ENCODE measurements at places on chromosomes 6 and 20.

GRCh38 chr6:165551828-165552227 is 111.2 kb downstream of the PDE10A start:
- no peak for DNase-seq

DNA sequence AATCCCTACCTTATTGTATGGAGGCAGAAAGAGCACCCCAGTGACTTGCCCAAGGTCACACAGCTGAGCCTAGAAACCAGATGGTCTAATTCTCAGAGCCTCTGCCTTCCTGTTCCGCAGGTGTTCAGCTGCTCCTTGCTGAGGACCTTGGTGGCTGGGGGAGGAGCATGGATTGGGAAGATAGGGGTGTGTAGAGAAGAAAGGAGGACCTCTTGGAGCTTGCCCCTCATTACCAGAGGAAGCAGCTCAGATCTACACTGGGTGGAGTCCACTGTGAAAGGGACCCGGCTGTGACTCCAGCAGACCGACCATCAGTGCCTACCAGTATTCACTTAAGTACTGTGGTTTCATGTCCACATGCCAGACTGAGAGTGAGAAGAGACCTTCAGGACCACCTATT is 15.2 kb downstream of the FOXP4 start:
- DNase-seq: no peak

- DNase-seq: no peak
Observed at GRCh38 chr20:57747861-57748481, 38.2 kb upstream of the PMEPA1 start.

- DNase-seq: no peak
Observed at GRCh38 chr6:158648682-158649131, 1.1 kb upstream of the SYTL3 start.

DNA sequence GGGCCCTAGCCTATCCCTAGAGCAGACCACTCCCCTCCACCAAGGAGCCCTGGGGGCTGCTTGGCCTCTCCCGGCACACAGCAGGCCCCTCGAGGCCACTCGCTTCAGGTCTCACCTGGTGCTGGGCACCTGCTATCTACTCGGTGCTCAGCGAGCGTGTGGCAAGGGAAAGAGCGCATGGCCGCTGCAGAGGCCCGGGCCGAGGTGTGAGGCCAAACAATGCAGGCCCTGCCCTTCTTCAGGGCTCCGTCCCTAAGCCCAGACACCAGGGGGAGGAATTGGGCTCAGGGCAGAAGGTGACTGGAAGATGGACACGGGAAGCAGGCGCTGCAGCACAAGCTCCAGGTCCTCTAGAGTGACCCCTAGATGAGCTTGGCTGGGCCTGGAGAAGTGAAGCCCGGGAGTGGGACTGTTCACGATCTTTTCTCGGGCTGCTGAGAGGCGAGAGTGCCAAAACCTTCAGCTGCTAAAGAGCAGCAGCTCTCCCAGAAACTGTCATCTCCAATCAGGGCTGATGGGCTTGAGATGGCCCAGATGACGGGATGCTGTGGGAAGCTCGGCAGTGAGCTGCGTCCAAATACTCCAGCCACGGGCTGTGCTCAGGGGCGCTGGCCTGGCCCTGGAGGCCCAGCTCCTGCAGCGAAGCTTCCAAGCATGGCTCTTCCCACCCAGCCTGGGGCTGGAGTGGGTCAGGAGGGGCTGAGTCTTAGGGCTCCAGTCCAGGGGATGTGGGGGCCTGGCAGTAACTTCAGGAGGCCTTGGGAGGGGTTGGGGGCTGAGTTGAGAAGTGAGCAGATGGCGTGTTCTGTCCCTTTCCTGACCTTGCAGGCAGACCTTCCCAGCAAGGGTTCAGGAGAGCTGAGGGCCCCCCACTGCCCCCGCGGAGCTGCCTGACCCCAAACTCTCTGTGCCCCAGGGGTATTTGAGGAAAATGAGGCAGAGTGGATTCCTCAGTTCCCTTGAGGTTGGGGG is 43.7 kb downstream of the APCDD1L start:
- no peak for DNase-seq

GRCh38 chr20:31685853-31686643 is 36.6 kb downstream of the BCL2L1 start:
- DNase-seq: no peak

DNA sequence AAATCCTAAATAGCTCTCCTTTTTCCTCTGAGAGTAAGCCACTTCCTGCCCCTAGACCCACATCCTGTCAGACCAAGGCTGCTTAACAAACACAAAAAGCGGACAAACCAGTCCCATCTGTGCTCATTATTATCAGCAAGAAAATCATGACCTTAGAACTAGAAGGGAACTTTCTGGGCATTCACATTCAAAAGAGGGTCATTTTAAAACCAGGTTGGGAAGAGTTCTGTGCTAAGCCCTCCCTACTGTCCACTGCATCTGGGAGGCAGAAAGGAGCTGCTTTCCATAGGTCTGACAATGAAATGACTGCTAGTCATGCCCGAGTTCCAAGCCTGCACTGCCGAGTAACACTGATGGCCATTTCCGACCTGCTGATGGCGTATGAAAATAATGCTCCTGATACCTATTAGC is 15.4 kb downstream of the EZR start:
- no peak for DNase-seq

GRCh38 chr6:30348957-30349356 is 4.0 kb downstream of the RPP21 start:
- DNase-seq: no peak

DNA sequence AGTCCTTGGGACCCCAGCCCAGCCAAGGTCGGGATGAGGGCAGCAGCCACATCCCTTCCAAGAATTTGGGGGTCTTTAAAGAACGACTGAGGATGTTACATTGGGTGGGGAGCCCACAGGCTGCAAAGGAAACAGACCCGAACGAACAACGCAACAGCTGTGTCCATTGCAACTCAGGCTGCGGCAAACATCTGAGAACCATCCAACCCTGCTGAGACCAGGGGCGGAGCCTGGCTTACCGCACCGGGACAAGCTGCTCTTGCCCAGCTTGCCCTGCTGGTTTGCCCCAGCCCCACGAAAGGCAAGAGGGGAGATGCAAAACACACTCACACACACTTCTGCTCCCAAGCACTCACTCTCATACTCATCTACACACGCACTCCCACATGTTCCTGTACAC is 21.5 kb upstream of the TAF4 start:
- no peak for DNase-seq

- no peak for DNase-seq
Observed at GRCh38 chr6:85684133-85684808, 41.6 kb upstream of the SYNCRIP start.

Measured in NCI-H1105 treated with DMSO at 0.1 percent for 48 hours (cell line).